ENCODE measurements at places on chromosomes 7 and 10. TPM values are rescaled to one million over a fixed set of nuclear protein-coding genes. Genes with fewer than 3 reads are reported as not detected.

The LRIT1 gene
- total RNA-seq: not detected

The DLX5 gene
- 0.51 TPM for total RNA-seq

GRCh38 chr7:127189074-127189473 lies 63.7 kb downstream of the GRM8 start:
- DNase-seq: peak; percentile 89

The SCART1 gene
- 0.47 TPM for total RNA-seq

DNA sequence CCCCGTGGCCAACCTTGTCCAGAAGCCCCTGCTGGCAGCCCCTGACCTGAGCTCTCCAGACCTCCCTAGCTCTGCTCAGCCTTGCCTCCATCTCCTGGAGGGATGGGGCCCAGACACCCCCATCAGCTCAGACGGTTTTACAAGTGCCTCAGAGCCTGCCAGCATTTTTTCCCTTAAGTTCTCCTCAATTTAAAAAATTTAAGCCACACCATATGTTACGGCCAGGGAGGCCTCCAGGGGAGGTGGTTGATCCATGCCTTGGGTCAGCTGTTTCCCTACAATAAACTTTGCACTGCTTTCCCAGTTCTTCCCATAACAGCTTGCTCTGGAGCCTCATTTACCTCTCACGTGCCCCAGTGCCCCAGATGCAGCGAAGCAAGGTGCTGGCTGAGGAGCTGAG lies 143.5 kb downstream of the RGS10 start:
- DNase-seq: no peak

- DNase-seq: no peak
Observed at GRCh38 chr7:107002529-107002998, 41.9 kb upstream of the PRKAR2B start.

GRCh38 chr7:157978766-157979165 lies 608.9 kb downstream of the PTPRN2 start:
- no peak for DNase-seq

The SORCS1 gene
- total RNA-seq: 0.35 TPM

DNA sequence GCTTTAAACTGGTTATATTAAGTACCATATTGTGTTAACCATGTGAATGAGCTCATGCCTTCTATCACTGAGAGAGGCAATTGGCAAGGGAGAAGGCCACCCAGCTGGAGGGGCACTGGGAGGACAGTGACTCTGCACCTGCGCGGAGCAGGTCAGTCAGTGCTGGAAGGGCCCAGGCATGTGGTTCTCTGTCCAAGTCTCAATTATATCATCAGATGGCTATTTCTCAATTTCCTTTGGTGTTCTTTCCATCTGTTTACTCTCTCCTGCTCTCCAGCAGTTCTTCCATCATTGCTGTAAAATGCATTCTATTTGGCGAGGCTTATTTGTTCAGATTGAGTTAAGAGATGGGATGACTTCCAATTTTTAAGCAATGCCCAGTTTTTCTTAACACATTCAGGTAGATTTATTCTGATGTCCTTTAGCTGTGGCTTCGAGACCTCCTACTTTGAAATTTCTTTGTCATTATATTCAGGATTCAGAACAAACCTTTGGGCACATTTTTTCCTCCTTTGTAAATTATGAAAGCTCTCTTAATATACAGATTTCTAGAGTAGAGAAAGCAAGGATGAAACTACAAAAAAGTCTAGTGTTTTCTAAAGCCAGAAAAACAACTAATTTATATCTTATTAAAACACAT lies 159.3 kb downstream of the BMPER start:
- DNase-seq: peak; percentile 42

- DNase-seq: no peak
Observed at GRCh38 chr10:84262190-84262956, 17.5 kb downstream of the RGR start.

DNA sequence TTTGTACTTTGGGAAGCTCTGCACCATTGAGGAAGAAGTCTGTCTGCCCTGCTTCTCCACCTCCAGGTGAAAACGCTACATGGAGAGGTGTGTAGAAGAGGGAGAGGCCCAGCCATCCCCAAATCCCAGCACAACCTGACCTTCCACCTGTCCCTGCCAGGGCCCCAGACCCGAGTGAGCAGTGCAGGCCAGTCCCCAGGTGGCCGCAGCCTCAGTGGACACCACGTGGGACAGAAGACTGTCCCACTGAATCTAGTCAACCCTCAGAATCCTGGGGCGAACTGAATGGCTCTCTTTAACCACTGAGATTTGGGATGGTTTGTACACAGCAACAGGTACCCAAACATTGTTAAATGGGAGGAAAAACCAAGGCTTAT lies 29.9 kb upstream of the GALNTL5 start:
- no peak for DNase-seq

DNA sequence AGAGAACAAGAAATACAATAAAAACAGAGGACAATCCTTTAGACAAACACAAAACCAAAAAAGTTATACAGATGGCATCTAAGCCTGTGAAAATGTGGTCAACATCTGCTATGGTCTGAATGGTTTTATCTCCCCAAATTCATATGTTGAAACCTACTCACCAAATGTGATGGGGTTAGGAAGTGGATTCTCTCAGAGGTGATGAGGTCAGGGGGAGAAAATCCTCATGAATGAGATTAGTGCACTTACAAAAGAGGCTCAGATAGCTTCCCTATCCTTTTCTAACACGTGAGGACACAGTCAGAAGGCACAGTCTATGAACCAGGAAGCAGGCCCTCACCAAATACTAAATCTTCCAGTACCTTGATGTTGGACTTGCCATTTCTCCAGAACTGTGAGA lies 147.8 kb upstream of the GPR22 start:
- no peak for DNase-seq

- peak; percentile 96 for DNase-seq
Observed at GRCh38 chr7:129665013-129665401, 53.5 kb downstream of the NRF1 start.

DNA sequence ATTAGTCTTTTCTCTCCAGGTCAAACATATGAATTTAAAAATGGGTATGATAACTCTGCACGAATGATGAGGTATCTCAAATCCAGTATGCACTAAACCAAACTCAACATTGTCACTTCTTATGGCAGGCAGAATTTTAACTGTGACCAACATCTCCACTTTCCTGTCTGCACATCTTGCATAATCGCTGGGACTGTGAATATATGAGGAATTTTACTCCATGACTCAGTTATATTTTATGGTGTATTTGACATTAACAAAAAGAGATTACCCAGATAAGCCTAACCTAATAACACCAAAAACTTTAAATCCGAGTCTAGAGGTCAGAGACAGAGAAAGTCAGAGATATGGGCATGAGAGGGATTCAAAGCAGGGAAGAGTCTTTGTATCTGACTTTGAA lies 454.5 kb upstream of the SEMA3D start:
- DNase-seq: no peak

DNA sequence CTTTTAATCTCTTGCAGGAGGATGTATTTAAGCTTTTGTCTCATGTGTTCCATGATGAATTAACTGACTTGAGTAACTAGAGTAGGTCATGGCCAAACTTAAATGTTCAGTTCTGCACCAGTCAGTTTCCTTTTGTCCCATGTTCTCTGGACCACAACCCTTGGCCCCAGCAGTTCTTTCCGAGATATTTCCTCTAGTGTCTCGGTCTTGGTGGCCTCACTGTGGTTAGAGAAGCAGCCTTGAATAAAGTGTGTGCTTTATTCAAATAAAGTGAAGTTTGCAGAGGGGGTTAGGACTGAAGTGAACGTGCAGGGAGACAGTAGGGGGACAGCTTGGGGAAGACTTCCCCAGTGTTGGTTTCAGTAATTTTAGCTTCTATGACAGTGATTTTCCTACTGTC lies 9.3 kb downstream of the ZNF212 start:
- no peak for DNase-seq

The CCDC3 gene
- 2.4 TPM for total RNA-seq

GRCh38 chr10:77649333-77650331 lies 12.0 kb upstream of the KCNMA1 start:
- DNase-seq: no peak

The BEND7 gene
- 8.1 TPM for total RNA-seq

DNA sequence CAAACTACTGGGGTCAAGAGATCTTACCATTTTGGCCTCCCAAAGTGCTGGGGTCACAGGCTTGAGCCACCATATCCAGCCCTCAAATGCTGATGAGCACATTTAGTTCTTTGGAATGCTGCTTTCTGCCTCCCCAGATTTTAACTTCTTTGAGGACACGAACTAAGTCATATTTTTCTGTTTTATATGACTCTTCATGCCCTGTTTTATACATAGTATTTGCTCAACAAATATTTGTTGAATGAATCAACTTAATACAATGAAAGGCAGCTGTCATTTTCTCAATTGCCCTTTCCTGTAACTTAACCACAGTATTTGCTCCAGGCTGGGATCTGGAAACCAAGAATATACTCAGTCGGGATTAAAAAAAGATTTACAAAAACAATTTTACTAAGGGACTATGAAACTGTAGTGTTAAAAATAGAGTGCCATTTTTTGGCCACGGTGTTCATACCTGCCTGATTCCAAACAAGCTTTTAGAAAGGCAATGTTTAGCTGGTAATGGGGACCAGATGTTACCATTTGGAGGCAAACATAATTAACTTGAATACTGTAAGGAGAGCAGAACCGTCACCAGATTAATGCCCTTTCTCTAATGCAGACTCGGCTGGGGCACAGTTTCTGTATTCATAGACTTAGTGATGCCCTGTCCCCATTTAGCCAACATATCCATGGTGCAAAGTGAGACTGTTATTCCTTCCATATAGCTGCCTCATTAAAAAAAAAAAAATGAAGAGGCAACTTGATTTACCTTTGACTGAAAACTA lies 117.6 kb downstream of the NRP1 start:
- peak; percentile 41 for DNase-seq

The SH2D4B gene
- total RNA-seq: not detected

DNA sequence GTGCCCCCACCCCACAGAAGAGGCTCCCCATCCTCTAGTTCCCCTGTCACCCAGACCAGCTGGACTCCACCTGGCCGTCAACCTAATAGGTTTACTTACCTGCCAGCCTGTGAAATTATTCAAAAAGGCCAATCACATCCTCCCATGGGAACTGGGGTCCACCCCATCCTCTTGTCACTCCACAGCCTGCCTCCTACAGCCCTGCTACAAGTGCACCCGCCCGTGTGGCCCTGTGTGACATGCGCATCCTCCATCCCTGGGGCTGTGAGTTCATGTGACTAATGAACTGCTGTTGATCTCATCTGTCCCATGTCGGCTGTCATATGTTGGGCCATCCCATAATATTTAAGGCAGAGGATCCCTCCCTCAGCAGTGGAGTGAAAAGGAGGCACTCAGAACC lies 39.4 kb downstream of the AOC1 start:
- no peak for DNase-seq

GRCh38 chr10:44437840-44438511 lies 53.1 kb upstream of the CXCL12 start:
- peak; percentile 1 for DNase-seq

GRCh38 chr7:35646289-35647023 lies 48.5 kb downstream of the HERPUD2 start:
- no peak for DNase-seq

- DNase-seq: no peak
Observed at GRCh38 chr10:49243139-49243538, 54.9 kb upstream of the TMEM273 start.

- DNase-seq: peak; percentile 91
Observed at GRCh38 chr7:133512560-133512959, 259.7 kb downstream of the EXOC4 start.

The ACTA2 gene
- total RNA-seq: 14.9 TPM

GRCh38 chr7:68955656-68956055 lies 642.6 kb upstream of the AUTS2 start:
- DNase-seq: no peak

DNA sequence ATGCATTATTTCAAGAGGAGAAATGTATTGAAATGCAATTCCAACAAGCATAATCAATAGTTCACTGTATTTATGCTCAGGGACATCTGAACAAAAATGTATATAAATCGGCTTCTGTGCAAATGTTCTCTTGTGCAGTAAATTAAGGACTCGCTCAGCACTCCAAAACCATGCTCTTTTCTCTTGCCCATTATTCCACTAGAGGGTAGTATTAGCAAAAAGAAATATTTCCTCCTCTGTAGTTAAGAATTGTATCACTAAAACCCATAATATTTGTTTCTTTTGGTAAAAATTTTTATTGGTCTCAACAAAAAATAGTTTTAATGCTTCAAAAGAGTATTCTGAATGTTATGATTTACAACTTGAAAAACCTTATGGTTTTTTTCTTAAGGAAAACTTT lies 803.1 kb downstream of the PCDH15 start:
- DNase-seq: no peak

The NANOS1 gene
- total RNA-seq: 4.7 TPM

The COL17A1 gene
- total RNA-seq: not detected

The TMEM236 gene
- 0.04 TPM for total RNA-seq

All from H4 (cell line).